Urinary bladder (tissue), 4 donors: ENCODE measurements at places on chromosomes 3 and 15.
A peak's percentile ranks its signal among the peaks of the same experiment; 100 is the strongest.

DNA sequence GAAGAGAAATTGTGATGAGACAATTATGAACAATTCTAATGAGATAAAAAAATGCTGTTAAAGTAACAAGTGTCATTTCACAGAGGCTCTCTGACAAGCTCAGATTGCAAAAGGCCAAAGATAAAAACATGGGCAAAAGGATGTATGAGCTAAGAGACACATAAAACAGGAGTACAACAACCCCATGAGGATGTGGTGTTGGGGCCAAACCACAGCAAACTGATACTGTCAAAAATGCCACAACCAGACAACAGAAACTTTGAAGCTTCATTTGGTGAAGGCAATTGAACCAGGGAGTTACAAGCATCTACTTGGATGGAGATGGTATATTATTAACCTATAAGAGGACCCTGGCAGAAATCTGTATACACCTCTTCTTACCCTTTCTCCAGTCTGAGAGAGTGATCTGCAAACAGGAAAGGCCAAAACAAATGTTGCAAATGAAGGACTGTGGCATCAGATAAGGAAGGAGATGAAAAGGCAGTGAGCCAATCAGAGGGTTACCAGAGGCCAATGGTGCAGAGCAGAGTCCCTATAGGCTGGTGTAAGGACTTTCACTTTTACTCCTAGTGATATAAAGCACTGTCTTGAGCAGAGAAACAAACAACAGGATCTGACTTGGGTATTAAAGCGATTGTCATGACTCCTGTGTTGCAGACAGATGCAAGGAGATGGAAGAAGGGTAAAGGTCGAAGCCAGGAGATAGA is 659.0 kb downstream of the NTRK3 start:
- DNase-seq, result no peak

- no peak for DNase-seq
Observed at GRCh38 chr3:131907796-131908195, 127.0 kb downstream of the CPNE4 start.

- DNase-seq, result no peak
Observed at GRCh38 chr3:167837466-167837865, 101.9 kb downstream of the SERPINI1 start.

DNA sequence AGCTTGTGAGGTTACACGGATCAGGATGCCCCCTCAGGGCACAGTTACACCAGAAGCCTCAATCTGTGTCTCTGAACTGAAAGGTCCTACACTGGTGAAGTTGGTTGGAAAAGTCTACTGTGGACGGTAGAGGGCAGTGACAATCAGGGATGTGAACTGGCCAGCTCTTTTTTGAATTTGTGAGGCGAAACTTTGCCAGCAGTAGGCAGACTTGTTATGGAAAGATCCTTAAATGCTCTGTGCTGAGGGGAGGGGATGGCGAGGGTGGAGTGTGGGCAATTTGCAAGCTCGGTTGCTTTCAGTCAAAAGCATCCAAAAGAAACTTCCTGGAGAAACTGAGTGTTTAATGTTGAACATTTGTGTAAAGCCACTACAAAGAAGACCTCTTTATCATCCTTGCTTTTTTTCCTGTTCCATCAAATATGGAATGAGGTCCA is 127.4 kb upstream of the ABHD17C start:
- peak; percentile 49 for DNase-seq

- DNase-seq, result no peak
Observed at GRCh38 chr3:118447339-118447738, 587.3 kb downstream of the IGSF11 start.

- DNase-seq, result no peak
Observed at GRCh38 chr3:17542591-17542990, 199.8 kb downstream of the TBC1D5 start.

GRCh38 chr15:91357011-91357410 is 257.0 kb downstream of the SV2B start:
- DNase-seq, result no peak

- no peak for DNase-seq
Observed at GRCh38 chr15:41513506-41514227, at the start of gene LTK. TSS of gene LTK (minus strand) at chr15:41513827. CDS start at chr15:41513709, 118 bp downstream.

GRCh38 chr3:196377321-196377720 is 39.1 kb upstream of the TM4SF19 start:
- no peak for DNase-seq

DNA sequence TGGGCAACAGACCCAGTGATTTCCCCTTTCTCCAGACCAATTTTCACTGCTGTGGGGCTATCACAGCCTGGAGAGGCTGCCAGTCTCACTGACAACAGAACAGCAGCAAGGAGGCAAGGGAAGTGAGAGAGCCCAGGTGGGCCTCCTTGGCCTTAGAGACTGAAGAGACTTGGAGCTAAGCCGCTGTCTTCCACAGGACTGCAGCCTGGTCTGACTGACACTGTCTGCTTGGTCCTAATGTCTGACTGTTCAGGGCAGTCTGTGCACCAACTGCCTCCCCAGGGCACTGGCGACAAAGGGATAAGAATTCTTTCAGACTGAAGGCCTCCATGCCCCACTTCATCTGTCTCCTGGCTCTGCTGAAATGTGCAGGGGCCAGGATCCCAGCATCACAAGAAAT is 11.5 kb downstream of the POMGNT2 start:
- DNase-seq, result no peak

DNA sequence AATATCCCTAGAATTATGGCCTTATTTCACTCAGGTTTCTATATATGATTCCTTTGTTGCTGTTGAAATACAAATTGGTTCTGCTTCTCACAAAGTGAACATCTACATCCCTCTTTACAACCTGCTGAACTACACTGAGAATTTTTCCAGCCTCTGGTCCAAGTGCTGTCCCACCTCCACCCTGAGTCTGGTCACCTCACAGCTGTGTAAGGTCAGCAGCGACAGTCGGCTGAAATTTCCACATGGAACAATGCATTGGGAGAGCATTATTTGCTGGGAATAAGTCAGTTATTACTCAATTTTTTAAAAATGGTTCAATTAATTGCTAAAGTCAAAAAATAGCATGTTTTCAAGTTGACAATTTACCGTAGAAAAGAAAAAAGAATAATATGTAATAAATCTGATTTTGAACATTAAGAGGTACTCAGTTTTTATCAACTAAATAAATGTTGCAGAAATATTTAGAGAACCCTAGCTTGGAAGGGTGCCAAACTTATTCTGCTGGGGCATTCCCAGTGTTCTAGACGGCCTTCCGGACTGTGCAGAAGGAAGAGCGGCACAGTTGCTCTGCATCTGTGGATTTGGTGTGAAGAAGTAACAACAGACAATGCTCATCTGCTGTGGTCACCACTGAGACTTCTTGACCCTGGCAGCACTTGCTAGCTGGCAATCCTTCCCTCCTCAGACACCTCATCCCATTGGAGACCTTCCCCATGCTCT is 1.8 kb downstream of the HCLS1 start:
- no peak for DNase-seq

DNA sequence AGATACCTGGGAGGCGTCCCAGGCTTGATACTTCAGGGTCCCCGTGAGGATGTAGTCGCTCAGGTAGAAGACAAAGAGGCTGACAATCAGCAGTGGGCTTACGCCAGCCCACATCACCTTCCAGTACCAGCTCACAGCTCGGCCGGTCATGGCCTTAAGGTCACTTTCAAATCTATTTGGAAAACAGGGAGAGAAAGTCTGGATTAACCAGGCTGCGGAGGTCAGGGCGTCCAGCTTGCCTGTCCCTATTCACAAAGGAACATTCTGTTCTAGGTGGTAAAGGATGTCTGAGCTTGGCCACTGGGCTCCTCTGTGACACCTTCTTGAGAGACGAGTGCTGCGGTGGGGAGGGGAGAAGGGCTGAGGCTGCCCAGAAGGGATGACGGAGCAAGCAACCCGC is 36.5 kb downstream of the SLC6A20 start:
- DNase-seq, result no peak

DNA sequence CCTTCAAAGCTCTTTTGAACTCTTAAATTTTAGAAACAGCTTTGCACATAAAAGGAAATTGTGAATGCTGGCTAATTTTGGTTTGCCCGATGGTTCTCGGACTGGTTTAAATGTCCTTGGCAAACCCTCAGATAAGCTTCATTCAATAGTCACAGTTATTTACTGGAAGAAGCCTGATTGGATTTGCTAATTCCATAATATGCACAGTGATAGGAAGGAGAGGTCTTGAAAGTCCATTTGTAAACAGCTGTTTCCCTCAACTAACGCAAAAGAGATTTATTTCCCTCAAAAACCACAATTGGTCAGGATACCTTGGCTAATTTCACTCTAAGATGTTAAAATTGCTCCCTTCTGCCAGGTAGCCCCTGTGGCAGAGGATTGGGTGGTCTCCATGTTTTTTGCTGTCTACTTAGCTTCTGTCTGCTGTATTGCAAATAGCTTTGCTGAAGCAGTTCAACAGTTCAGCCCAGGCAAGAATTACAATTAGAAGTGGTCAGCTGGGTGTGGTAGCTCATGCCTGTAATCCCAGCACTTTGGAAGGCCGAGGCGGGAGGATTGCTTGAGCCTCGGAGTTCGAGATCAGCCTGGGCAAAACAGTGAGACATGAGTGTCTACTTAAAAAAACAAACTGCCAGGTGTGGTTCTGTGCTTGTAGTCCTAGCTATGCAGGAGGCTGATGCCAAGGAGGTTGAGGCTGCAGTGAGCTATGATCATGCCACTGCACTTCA is 30.6 kb upstream of the PROK2 start:
- DNase-seq, result no peak

- DNase-seq, result no peak
Observed at GRCh38 chr3:73602170-73602569, 22.6 kb downstream of the PDZRN3 start.

DNA sequence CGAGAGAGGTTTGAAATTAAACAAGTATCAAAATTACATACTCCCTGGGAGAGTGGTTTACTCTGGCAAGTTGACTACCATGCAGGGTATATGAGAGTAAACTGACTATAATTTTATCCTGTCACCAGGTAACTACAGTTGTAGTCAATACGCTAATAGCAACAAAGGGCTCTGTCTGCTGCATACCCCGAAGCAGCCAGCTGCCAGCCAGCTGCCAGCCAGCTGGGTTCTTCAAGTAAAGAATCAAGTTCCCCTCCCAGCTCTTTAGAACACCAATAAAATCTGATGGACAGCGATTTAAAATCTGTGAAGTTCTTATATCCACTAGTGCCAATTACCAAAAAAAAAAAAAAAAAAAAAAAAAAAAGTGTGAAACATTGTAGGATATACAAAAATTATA is 417.7 kb upstream of the CFAP20DC start:
- no peak for DNase-seq

DNA sequence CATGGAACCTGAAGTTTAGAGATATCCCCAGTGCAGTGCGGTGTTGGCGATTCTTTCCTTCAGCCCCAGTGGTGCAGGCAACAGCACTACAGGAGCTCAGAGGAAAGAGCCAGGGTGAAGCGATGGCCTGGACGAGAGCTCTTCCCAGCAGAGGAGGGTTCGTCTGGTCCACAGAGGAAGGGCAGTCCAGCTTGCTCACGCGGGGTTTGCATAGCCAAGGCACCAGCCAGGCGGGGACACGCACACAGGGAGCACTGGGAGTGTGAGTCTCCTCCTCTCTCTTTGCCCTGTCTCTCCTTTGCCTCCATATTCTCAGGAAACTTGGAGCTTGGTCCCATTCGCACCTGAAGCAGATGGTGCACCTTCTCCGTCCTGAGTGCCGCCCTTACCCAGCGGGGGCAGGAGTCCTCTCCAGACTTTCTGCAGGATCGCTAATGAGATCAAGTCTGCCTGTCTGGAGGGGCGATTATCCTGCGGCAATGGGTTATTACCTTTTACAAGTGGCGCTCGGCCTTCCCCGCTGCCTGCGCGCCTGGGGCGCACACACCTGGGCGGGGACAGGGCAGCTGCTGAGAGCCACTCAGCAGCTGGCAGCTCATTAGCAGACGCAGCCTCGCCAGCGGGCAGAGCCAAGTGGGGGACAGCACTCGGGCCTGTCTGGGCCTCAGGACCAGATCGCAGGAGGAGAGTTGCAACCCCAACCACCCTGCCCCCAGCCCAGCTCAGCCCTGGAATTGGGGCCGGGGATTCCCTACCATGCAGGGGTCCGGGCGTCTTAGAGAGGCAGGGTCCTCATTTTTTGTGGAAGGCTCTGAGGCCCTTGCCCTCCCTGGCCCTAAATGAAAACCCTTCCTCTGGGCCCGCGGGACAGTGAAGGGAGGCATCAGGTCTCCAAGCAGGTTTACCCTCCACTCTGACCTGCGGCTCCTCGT is 119.0 kb upstream of the MEF2A start:
- no peak for DNase-seq

GRCh38 chr3:192899540-192899982 is 18.1 kb downstream of the MB21D2 start:
- no peak for DNase-seq

GRCh38 chr3:66496301-66496700 is 4.5 kb downstream of the LRIG1 start:
- no peak for DNase-seq

GRCh38 chr15:51156957-51157356 is 62.3 kb upstream of the TNFAIP8L3 start:
- no peak for DNase-seq

DNA sequence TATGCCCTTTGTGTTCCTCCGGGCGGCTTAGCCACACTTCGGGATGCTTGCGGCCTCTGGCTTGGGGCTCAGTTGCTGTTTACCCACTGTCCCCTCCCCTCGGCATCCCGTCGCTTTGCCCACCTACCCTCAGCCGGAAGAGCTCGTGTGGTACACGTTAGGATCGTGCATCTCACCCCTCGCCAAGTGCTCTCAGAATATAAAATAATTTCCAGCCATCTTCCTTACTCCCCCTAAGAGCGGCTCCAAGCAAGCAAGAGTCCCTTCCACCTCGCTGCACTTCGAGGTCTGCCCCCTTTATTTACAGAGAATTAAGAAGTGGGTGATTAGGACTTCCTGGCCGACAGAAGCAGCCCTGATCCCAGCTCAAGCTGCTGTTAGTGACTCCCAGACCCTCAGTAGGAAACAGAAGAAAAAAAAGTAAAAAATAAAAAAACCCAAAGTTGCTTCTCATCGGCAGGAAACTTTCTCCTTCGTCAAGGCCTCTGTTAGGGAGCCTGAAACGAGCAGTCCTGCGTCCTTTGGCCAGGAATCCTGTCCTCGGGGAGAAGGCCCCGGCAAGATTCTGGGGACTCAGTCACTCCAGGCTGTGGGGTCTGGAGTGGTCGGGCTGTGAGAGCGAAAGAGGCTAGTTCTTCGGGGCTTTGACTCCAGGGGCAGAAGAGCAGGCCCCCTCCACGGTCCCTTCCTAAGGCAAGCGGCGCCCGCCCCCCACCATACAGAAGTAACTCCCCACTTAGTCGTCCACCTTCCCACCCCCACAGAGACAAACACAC is 3.0 kb downstream of the MEIS2 start:
- no peak for DNase-seq

DNA sequence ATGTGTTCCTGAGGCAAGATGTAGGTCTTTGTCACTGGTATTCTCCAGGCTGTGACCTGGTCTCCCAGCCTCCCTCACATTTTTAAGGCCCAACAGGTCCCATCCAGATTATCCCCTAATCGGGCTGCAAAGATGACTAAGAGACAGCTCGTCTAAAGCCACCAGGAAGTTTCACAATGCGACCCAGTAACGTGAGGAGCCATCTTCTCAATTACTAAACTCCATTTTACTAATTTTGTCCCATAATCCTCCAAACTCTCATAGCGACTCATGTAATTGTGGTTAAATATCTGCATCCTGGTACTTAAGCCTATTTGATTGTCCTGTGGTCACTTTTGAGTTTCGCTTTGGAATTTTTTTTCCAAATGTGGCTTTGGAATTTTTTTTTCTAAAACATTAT is 8.7 kb upstream of the PLA2G4F start:
- DNase-seq, result no peak
